ENCODE measurements at places on chromosomes 16 and 17.

DNA sequence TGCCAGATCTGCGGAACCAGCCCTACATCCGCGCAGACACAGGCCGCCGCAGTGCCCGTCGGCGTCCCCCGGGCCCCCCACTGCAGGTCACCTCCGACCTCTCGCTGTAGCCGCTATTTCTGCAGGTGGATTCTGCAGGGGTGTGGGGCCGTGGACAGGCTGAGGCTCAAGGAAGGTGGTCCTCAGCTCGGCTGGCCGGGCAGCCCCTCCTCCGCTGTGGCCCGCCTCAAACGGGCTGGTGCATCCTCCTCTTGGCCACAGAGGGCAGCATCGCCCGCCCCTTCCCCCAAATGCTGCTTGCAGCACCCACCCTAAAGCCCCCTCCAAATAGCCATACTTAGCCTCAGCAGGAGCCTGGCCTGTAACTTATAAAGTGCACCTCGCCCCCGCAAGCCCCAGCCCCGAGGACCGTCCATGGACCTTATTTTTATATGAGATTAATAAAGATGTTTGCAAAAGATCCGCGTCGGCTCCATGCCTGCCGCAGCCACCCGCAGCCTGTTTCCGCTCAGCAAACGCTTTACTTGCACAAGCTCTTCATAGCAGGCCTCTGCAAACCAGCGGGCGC lies 14.9 kb downstream of the SPATA32 start:
- DNase-seq = no peak

GRCh38 chr17:79644617-79645016 lies 33.8 kb upstream of the RBFOX3 start:
- no peak for DNase-seq

- no peak for DNase-seq
Measured at GRCh38 chr16:65497571-65497970, 375.7 kb upstream of the CDH11 start.

DNA sequence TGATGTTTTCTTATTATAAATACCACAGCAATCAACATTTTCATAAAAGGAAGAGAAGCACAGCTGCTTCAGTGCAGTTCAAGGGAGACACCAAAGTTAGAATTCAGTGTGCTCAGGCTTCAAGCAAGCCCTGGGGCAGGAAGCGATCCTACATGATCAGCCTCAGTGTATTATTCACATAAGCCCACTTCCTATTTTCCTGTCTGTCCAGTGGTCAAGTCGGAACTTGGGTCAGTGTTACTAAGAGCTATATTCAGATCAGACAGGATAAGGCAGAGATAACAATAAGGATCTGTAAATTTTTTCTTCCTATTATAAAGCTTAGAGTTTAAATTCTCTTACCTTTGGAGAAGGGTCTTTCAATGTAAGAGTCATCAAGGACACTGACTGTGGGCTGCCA lies 12.9 kb downstream of the HEATR6 start:
- no peak for DNase-seq

DNA sequence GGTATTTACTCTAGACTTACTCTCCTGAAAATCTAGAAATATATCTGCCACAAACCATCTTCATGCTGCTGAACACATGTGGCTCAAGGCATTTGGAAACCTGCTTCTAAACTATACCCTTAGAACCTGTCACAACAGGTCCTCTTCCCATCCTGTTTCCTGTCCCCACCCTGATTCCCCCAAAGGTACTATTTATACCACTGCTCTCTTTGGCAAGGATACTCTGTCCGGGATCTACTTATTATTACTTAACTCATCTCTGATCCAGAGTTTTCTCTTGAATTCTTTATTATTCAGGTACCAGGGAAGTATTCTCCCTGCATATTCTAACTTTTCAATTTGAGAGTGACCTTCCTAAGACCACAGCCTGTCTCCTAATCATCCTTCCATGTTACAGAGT lies 33.4 kb downstream of the TRAF4 start:
- no peak for DNase-seq

GRCh38 chr16:6633456-6633855 lies 699.2 kb upstream of the RBFOX1 start:
- no peak for DNase-seq

- DNase-seq = no peak
Measured at GRCh38 chr17:74768069-74768762, 7.9 kb downstream of the NAT9 start.

DNA sequence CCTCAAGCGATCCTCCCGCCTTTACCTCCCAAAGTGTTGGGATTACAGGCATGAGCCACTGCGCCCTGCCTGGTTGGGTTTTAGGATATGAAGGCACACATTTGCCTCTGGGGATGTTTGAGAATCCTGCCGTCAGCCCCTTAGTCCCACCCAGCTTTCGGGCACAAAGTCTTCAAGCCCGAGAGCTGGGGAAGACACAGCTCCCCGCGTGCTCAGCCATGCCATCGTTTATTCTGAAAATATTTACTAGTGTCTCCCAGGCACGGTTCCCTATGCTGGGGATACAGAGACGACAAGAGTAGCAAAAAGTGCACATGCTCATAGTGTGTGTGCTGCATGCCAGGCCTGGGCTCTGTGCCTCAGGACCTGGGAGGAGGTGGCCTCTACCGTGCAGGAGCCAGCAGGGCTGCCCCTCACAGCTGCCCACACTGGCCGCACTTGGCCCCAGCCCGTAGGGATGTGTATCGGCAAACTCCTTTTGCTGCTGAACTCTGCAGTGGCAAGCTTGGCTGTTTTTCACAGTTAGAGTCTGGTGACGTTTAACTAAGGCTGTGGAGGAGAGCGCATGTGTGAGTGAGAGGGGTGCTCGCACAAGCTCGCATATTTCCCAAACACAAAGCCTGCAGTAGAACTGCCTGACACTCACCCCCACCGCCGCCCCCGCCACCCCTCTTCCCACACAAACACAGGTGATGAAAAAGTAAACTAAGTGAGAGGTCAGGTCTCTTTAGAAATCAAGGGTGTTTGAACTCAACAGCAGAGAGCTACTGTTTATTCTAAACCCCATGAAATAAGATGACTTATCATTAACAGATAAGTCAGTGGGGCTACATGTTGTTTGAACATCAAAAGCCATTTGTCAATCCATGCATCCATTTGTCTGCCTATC lies 266.4 kb downstream of the MRTFB start:
- DNase-seq = peak; percentile 43

DNA sequence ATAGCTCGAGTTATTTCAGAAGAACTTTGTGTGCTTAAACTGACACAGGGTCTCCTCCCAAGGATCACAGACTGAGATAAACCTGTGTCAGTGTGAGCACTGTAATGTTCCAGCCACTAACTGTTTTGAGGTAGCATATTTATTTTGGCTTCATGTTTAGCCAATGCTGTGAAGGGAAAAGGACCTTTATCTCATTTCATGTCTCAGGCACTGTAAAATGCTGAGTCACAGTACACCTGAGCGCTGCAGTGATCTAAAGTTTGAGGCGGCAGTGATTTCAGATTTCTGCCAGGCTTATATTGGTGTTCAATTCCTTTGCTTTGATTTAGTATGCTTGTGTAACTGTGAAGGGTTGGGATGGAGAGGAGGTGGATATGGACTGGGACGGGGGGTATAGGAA lies 3.1 kb upstream of the DNAJA2 start:
- DNase-seq = no peak

GRCh38 chr16:77469634-77470033 lies 34.8 kb upstream of the ADAMTS18 start:
- no peak for DNase-seq

- DNase-seq = no peak
Measured at GRCh38 chr16:51416926-51417325, 265.9 kb upstream of the SALL1 start.

DNA sequence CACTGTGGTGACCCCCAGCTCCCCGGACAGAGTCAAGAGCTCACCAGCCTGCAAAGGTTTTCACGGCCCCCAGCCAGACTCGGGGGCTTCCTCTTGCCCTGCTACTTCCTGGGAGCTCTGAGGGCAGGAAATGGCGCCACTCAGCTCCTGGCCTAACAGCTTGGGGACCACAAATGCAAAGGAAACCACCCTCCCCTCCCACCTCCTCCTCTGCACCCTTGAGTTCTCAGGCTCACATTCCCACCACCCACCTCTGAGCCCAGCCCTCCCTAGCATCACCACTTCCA lies 375 bp upstream of the SPN start:
- no peak for DNase-seq

DNA sequence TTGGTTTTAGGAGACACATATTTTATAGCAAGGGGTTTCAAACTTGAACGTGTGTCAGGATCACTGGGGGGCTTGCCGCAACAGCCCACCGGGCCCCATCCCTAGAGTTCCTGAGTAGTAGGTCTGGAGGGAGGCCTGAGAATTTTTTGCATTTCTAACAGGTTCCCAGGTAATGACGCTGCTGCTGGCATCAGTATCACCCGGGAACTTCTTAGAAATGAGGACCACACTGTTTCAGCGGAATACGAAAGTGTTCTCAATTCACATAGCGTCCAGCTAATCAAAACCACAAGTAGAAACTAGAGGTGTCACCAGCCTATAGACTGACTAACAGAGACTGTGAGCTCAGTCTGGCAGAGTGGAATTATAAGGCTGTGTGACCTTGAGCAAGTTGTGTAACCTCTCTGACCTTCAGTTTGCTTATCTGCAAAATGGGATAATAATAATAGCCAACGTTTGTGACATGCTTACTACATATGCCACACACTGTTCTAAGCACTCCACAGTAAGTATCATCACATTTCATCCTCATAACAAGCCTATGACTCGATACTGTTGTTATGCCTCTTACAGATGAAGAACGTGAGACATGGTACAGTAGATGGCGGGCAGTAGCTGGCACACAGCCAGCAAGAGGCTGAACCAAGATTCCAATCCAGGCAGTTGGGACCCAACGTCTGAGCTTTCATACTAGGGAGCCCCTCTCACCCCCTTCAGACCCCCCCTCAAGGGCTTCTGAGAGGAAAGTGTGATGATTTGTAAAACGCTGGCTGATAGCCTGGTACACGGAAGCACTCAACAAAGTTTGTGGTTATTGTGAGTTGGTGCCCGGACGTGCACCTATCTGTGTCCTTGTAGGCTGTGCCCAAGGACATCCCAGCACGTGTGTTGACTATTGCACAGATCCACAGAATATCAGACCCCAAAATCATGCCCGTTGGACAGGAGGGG lies 4.6 kb upstream of the ICAM2 start:
- DNase-seq = no peak

GRCh38 chr16:72805486-72805885 lies 242.4 kb downstream of the ZFHX3 start:
- no peak for DNase-seq

GRCh38 chr16:4373909-4374742 lies 2.5 kb downstream of the VASN start:
- no peak for DNase-seq

- no peak for DNase-seq
Measured at GRCh38 chr17:49890077-49890821, 42.4 kb upstream of the TAC4 start.

DNA sequence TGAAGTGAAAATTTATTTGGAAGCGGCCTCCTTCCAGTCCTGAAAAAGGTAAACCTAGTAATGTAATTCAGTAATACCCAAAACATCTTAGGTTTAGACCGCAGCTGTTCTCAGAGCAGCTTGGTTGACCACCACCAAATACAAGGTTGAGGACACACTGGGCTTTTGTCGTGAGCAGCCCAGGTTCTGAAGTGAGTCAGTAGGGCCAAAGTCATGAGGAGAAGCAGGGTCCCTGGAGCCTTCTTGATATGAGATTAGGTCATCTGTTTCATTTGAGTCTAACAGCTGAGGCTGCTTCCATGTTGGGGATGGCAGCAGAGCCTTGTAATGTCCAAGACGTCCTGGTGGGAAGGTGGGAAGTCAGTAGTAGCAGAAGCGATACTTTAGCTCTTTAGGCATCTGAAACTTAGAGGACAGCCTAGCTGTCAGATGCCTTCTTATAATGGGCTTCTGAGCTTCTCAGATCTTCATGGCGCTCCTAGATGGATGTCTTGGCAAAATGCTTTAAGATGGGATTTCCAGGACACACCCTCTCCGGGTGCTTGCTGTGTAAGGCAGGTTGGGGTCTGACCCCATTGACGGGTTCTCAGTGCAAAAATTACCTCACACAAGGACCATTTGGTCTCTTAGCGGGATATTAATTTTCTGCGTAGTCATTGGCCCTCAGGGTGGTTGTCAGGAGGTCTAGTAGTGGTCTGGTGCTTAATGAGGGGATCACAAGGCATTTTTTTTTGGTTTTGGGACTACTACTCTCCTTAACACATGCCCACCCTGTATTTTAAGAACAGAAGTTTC lies 2.4 kb downstream of the ALKBH5 start:
- no peak for DNase-seq

DNA sequence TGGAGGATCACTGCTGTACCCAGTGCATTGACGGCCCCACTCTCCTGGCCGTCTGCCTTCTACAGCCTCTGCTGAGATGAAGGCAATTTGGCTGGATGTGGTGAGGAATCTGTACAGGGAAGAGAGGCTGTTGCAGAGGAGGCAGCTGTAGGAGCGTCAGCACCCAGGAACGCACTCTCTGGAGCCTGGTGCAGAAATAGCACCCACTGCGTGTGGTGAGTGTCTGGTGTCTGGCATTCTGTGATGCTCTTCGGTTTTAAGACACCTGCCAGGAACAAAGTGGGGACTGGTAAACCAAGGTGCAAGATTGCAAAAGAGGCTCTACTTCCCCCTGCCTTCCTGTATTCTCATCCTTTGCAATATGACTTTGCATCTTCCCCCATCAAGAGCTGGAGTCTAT lies 187.5 kb upstream of the SDK2 start:
- no peak for DNase-seq

DNA sequence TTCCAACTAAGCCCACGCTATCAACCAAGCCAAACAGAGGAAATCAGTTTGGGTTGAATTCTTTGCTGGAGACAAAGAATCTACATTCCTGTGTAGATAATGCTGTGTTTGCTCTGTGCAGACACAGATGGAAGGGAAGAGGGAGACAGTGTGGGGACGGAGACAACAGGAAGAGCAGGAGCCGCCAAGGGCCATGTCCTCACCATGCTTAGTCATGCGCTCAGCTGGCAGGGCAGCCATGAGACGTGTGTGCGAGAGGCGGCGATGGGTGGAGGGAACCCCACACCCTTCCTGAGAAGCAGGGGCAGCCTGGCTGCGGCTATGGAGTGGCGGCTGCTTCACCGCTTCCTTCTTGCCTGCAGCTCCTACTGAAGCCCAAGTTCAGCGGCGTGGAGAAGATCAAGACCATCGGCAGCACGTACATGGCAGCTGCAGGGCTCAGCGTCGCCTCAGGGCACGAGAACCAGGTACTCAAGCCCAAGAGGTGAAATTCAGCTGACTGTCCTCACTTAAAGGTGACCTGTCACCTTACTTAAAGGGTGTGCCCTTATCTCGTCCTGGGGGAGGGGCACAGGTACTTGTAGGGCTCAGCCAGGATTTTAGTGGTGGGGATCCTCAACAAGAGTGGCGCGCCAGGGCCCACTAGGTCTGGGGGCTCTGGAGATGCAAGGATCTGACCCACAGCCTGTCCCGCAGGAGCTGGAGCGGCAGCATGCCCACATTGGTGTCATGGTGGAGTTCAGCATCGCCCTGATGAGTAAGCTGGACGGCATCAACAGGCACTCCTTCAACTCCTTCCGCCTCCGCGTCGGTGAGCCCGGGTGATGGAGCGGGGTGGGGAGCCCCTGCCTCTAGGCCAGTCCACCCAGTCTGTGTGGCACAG lies 47.5 kb downstream of the ADCY7 start:
- no peak for DNase-seq

- no peak for DNase-seq
Measured at GRCh38 chr16:64159976-64160375, 961.9 kb downstream of the CDH11 start.

Measured in NCI-H774 (cell line).